ENCODE measurements at places on chromosomes 4 and X. TPM values are rescaled to one million over a fixed set of nuclear protein-coding genes. Genes with fewer than 3 reads are reported as not detected.

Gene CXCL8
- 4.7 TPM for total RNA-seq

DNA sequence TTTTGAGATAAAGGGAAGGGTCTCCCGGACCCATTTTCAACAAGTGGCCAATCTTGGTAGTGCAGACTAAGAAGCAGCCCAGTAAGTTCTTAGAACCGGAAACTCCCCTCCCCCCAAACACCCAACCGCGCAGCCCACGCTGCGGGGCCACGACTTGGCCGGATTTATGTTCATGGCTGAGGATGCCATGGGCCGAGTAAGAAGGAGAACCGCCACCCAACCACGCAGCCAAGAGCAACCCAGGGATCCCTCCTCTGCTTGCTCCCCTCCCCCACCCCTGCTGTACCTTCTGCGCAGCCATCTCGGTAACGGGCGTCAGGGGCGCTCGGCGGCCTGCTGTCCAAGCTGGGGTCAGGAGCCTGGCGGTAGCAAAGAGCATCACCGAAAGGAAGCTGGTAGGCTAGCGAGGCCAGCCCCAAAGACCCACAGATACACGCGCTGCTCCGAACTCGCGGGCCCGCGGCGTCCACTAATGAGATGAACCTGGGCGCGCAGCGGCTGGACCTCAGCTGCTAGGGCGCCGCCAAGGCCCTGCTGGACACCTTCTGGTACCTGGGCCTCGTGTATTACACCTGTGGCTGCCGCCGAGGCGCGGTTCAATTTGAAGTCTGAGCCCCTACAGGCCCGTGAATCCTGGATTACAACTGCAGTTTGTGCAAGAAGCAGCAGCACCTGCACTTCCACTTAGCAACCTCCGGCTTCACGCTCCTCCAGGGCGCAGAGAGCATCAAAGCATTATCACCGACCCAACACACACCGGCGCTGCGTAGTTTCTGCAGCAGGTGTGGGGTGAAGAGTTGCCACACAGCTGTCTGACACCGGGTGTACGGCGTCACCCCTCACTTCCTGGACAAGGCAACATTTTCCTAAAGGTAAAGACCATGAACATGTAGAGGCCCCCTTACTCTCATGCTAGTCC is 63.4 kb downstream of the NUDT10 start:
- DNase-seq, result no peak

Gene AIFM1
- total RNA-seq, result 85.2 TPM

DNA sequence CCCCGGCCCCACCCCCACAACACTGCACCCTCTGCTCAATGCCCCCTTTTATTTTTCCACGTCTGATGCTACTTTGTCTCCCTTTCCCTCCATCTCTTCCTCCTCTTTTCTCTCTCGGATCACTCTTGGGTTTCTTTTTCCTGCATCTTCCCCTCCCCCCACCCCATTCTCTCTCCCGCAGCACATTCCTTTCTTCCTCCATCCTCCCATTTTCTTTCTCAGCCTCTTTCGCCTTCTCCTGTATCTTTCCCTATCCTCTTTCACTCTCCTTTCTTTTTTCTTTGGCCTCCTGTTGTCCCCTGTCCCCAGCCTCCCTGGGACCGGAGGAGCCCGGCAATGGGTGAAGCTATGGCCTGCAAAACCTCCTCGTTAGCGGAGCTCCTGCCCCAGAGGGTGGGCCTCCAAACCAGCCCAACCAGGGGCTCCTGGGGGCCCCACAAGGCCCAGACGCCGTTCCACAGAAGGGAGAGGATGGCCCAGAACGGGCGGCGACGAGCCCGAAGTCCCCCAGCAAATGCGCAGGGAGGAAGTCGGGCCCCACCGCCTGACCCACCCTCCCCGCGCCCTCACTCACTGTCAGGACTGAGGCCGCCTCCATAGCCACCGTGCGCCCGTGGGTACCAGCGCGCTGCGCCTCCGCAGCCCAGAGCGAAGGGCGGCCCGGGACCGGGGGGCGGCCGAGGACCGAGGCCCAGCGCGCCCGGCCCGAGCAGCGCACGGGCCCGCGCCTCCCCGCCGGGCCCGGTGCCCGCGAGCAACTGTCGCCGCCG is 807 bp downstream of the HMX1 start:
- DNase-seq, result no peak

DNA sequence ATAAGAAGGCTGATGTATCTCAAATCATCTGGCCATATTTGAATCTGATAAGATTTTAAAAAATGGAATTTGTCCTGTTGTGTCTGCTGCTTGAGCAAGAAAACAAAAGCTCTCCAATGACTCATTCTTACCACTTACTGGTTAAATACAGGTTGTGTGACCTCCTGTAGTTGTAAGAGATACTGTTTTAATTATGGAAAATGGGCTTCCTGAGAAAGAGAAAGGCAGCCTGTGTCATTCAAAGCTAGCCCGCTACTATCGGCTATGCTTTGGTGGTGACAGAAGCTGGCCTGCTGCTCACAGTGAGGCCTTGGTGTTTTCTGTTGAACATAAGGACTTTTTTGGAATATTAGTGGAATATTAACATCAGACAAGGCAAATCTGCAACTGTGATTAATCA is 1722.1 kb upstream of the PCDH10 start:
- no peak for DNase-seq

Gene SLC16A2
- total RNA-seq, result 1.3 TPM

DNA sequence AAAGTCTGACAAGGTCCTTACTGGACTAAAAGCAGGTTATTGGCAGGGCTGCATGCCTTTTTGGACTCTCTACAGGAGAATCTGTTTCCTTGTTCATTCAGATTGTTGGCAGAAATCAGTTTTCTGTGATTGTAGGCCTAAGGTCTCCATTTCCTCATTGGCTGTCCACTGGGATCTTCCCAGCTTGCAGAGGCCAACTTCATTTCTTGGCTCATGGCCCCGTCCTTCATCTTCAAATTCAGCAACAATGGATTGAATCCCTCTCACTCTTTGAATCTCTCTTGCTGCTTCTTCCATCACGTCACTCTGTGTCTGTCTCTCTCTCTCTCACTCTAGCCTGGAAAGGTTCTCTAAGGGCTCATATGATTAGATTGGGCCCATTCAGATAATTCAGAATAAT is 14.9 kb upstream of the GLUD2 start:
- no peak for DNase-seq

Gene MORF4L2
- total RNA-seq, result 266 TPM

GRCh38 chr4:12729384-12729783 is 754.8 kb downstream of the RAB28 start:
- no peak for DNase-seq

GRCh38 chr4:188779581-188779980 is 640.3 kb downstream of the TRIML1 start:
- DNase-seq, result no peak

- DNase-seq, result no peak
Observed at GRCh38 chr4:163595580-163595979, 101.1 kb downstream of the TMA16 start.

DNA sequence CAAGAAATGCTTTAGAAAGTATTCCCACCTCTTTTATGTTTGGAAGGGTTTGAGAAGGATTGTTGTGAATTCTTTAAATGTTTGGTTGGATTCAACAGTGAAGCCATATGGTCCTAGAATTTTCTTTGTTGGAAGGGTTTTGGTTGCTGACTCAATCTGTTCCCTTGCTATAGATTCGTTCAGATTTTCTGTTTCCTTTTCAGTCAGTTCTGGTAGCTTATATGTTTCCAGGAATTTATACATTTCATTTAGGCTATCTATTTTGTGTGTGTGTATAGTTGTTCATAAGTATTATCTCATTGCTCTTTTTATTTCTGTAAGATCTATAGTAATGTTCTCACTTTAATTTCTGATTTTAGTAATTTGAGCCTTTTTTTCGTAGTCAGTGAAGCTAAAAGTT is 114.4 kb downstream of the MSN start:
- DNase-seq, result no peak

Gene BEX3
- total RNA-seq, result 33.7 TPM

Gene ZXDA
- total RNA-seq, result 2.4 TPM

GRCh38 chrX:28638775-28639174 is 51.5 kb downstream of the IL1RAPL1 start:
- DNase-seq, result no peak

GRCh38 chr4:17329046-17329445 is 182.8 kb downstream of the QDPR start:
- no peak for DNase-seq

GRCh38 chr4:177236886-177237285 is 72.8 kb upstream of the NEIL3 start:
- DNase-seq, result no peak

- no peak for DNase-seq
Observed at GRCh38 chrX:78595901-78596502, 63.1 kb downstream of the RTL3 start.

Gene UGT2B15
- total RNA-seq, result 50.8 TPM

Gene TFDP3
- not detected for total RNA-seq

DNA sequence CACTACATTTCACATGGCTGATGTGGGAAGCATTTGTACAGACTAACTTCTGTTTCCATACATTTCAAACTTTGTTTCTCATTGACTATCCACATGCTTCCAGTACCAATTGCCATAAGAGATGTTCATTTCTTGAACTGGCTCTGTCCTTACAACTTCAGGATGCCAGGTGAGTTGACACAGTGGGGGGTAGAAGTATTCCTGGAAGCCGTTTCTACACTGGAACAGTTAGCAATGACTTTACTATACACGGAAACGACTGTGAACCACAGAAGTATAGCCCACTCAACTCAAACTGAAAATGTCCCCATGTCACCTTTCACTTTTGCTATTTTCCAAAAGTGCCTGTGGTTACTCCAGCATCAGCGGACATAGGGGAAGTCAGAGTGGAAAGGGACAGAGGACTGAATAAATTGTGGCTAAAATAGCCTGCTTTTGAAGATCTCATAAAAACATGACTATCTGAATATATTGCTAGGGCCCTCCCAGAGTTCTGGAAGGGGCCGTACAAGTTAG is 38.0 kb upstream of the DSPP start:
- no peak for DNase-seq

DNA sequence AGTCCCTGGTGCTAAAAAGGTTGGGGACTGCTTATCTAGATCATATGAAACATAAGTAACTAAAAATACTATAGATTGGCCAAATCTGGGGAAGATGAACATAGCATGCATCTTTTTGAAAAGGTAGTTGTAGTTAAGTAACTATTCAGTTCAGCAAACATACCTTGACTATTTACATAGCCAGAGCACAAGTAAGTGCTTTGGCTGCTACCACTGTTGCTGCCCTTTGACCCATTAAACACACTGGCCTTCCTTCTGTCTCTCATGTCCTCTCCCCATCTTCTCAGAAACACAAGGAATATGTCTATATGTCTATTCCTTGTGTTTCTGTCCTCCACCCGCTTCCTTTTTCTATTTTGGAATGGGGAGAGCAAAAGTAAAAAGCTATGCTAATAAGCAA is 87.9 kb upstream of the SPRY1 start:
- no peak for DNase-seq

Gene DOK7
- total RNA-seq, result 0.80 TPM

- DNase-seq, result no peak
Observed at GRCh38 chrX:143500751-143501150, 16.5 kb downstream of the SPANXN3 start.

Gene PCSK1N
- 10.1 TPM for total RNA-seq

GRCh38 chr4:103424853-103425252 is 226.7 kb upstream of the CENPE start:
- no peak for DNase-seq

GRCh38 chr4:126761947-126762662 is 870.7 kb upstream of the INTU start:
- no peak for DNase-seq

- no peak for DNase-seq
Observed at GRCh38 chr4:152104901-152105357, 344.1 kb upstream of the GATB start.

Gene KLHL13
- 3.0 TPM for total RNA-seq

Gene GYG2
- 12.8 TPM for total RNA-seq

DNA sequence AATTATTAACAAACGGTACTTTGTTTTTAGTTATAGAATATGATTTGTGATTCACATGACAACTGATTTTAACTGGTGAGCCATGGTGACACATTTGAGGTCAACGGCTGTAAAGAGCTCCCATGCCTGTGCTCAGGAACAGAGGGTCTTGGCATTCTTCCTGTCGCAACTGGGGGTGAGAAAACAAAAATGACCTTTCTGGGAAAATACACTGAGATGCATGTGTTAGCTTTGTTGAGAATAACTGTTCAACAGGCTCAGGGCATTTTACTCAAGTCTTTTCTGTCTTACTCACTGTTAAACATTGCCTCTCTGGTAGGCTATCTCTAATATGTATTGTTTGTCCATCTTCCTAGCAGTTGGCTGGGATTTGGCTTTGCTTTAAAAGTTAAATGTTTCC is 57.1 kb upstream of the HPGD start:
- DNase-seq, result no peak
